Mucosa of descending colon (tissue), 3 donors: ENCODE measurements at places on chromosomes 1 and 21. TPM values are rescaled to one million over a fixed set of nuclear protein-coding genes. Genes with fewer than 3 reads are reported as not detected.

- DNase-seq, result no peak
Measured at GRCh38 chr1:95003433-95003738, 69.4 kb downstream of the ALG14 start.

- no peak for DNase-seq
Measured at GRCh38 chr1:225987491-225988316, 11.4 kb downstream of the SDE2 start.

- no peak for DNase-seq
Measured at GRCh38 chr1:111577814-111578213, 41.8 kb upstream of the RAP1A start.

GRCh38 chr1:222097588-222097987 lies 355.7 kb upstream of the DUSP10 start:
- no peak for DNase-seq

GRCh38 chr1:32201011-32201855 lies 838 bp downstream of the CCDC28B start:
- DNase-seq, result peak; percentile 89

The STIL gene
- 9.6 TPM for total RNA-seq

The ITLN2 gene
- not detected for total RNA-seq

DNA sequence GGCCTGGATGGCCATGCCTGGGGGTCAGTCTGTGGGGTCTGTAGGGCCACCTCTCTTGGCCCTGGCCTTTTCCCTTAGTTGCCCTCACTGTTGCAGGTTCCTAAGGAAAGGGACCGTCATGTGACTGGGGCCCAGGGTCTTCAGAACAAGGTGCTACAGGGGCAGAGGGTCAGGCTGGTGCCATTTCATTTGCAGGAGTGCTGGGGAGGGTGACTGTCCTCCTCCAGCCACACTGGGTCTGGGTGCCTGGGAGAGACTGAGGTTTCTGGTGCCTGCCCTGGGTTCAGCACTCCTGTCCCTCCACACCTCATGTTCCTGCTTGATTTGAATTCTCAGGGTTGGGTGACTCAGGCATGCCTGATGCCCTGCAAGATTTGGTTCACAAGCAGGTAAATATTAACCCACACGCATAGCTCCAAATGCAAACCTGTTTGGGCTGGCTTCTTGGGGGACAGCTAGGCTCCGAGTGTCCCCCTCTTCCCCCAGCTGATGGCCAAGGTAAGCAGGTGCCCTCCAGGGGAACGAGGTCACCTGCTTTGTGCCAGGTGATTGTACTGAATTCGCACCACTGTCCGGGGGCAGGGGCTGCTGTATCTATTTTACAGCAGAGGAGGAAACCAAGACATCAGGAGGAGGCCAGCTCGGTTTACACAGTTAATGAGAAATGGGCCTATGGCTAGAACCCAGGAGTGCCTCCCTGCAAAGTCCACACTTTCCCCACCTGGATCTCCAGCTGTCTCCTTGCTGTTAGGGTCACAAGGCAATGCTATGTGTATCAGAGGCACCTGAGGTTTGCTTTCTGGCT lies 20.3 kb downstream of the ARHGEF10L start:
- peak; percentile 45 for DNase-seq

The LAMB3 gene
- total RNA-seq, result 40.3 TPM

The TCHHL1 gene
- not detected for total RNA-seq

DNA sequence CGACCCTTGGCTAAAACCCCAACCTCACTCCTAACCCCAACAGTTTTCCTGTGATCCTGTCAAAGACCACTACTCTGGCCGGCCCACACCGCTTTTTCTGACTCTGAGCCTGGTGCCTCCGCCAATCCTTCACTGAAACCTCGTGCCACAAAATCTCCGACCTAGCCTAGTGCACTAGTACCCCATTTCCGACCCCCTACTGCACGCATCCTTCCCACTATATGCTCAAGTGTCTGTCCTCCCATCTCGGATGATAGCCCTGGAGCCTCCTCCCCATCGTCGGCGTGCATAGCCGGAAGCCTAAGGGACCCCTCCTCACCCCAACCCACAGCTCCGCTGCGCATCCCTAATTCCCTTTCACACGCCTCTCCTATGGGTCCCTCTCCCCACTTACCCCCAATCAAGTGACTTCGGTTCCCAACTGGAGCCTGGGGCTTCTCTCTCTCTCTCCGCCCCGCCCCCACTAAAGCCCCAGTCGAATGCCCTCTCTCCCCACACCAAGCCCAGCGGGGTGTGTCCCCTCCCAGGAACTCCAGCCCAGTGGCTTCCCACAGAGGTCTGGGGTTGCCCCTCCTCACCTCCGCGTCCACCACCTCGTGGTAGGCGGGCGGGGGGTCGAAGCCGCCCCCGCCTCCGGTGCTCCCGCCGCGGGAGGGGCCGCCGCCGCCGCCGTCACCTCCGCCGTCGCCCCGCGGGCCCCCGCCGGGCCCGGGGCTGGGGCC lies 791 bp downstream of the USP24 start:
- peak; percentile 80 for DNase-seq
